CD8-positive, alpha-beta memory T cell (primary cell): ENCODE measurements at places on chromosomes 7 and 10. TPM values are rescaled to one million over a fixed set of nuclear protein-coding genes. Genes with fewer than 3 reads are reported as not detected.
A peak's percentile ranks its signal among the peaks of the same experiment; 100 is the strongest.

The DDC gene
- not detected for total RNA-seq

The ABCB4 gene
- total RNA-seq, result 0.44 TPM

The WNT8B gene
- total RNA-seq, result not detected

GRCh38 chr7:15326044-15326644, 235.7 kb downstream of the AGMO start:
- no peak for DNase-seq

- DNase-seq, result no peak
Observed at GRCh38 chr7:130529417-130529816, 37.5 kb downstream of the MEST start.

GRCh38 chr10:7533657-7534479, 123.0 kb upstream of the SFMBT2 start:
- DNase-seq, result no peak

The TM9SF3 gene
- total RNA-seq, result 103 TPM

The APBB1IP gene
- total RNA-seq, result 48.9 TPM

DNA sequence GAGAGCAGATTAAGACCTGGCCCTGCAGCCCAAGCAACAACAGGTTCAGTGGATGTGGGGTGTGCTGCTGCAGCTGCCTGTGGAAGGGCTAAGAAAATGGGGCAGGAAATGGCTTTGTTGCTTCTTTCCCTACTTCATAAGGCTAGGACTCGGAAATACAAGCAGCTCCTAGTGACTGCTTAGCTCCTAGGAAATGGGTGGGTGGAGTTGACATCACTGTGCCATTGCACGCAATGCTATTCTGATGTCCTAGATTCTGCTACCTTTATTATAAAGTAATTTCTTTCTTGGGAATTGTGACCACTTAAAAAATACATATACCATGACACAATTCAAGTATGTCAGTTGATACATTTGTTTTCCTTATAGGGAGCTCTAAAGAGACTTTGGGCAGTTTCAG, 155.8 kb downstream of the FANK1 start:
- no peak for DNase-seq

The CTAGE4 gene
- total RNA-seq, result 1.8 TPM

DNA sequence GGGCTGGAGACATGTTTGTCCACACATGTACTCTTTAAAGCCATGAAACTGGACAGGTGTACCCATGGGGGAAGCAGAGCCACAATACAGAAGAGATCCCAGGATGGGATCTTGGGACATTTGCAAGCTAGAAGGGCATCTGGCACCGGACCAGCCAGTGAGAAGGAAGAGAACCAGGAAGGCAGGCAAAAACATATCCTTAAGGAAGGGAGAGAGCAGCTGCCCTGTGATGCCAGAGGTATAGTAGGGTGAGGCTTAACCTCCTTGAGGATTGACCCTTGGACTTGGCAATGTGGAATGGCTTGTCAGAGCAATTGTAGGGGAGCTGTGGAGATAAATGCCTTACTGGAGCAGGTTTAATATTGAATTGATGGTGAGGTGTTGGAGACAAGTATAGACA, 17.9 kb upstream of the SUV39H2 start:
- no peak for DNase-seq

DNA sequence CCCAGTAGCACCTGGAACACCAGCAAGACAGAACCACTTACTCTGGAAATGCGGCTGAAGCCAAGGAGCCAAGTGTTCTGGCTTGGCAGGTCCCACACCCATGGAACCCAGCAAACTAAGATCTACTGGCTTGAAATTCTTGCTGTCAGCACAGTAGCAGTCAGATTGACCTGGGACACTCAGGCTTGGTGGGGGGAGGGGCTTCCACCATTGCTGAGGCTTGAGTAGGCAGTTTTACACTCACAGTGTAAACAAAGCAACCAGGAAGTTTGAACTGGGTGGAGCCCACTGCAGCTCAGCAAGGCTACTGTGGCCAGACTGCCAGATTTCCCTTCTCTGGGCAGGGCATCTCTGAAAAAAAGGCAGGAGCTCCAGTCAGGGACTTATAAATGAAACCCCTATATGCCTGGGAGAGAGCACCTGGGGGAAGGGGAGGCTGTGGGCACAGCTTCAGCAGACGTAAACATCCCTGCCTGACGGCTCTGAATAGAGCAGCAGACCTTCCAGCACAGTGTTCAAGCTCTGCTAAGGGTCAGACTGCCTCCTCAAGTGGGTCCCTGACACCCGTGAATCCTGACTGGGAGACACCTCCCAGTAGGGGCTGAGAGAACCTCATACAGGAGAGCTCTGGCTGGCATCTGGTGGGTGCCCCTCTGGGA, 121.2 kb downstream of the MTERF1 start:
- DNase-seq, result no peak

DNA sequence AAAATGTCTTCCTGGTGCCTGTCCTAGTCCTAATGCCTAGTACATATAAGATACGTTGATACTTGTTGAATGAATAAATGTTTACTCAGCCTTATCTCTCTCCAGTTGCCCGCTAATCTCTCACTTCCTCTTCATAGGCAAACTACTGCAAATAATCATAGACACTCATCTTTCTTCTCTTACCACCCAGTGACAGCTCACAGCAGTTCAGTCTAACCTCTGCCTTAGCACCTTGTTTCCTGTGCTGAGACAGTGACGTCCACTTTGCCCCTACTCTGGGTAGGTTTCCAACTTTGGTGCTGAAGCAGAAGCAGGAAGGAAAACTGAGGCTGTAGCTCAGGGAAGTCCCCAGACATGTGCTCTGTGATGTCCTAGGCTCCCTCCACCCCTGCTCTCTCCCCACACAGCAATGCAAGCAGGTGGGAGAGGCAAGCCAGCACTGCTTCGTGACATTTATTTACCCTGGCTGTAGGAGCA, 45.5 kb upstream of the RHOBTB1 start:
- no peak for DNase-seq

The CALHM3 gene
- total RNA-seq, result not detected

GRCh38 chr10:114603948-114604347, 54.1 kb downstream of the ABLIM1 start:
- no peak for DNase-seq

The PROSER2 gene
- total RNA-seq, result 2.4 TPM

DNA sequence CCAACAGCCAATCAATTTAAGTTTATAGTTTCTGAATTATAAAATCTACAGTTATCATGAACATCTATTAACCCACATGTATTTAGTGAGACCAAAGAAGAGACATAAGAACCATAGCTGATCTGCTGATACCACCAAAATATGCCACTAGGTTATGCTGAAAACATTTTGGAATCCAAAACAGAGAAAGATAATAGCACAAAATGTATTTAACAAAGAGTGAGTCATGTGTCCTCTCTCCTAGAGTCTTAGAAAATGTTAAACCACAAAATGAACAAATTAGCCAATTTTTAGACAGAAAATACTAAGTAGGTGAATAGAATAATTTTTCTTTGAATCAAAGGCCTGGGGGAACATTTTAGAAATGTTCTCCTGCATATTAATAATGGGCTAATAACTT, 527.5 kb downstream of the GPAM start:
- no peak for DNase-seq

The ZFAND2A gene
- 28.5 TPM for total RNA-seq

- DNase-seq, result no peak
Observed at GRCh38 chr7:126881315-126881714, 371.4 kb downstream of the GRM8 start.

DNA sequence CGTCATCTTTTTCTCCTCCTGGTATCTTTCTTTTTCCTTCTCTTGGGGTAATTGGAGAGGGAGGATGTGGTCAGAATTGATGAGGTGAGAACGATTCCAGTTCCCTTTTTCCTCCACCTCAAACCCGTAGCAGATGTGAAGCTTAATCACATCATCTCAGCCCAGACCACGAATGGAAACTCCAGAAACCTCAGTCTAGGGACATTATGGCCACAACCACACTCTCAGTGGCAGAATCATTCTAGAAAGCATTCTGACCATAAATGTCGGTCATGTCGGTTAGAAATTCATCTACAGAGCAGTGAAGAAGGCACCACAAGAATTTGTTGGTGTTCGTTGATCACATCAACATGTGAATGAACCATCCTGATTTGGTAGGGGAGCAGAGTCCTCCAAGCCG, 78.7 kb downstream of the GATA3 start:
- no peak for DNase-seq

- DNase-seq, result no peak
Observed at GRCh38 chr7:119232091-119232490, 1007.6 kb downstream of the ANKRD7 start.

DNA sequence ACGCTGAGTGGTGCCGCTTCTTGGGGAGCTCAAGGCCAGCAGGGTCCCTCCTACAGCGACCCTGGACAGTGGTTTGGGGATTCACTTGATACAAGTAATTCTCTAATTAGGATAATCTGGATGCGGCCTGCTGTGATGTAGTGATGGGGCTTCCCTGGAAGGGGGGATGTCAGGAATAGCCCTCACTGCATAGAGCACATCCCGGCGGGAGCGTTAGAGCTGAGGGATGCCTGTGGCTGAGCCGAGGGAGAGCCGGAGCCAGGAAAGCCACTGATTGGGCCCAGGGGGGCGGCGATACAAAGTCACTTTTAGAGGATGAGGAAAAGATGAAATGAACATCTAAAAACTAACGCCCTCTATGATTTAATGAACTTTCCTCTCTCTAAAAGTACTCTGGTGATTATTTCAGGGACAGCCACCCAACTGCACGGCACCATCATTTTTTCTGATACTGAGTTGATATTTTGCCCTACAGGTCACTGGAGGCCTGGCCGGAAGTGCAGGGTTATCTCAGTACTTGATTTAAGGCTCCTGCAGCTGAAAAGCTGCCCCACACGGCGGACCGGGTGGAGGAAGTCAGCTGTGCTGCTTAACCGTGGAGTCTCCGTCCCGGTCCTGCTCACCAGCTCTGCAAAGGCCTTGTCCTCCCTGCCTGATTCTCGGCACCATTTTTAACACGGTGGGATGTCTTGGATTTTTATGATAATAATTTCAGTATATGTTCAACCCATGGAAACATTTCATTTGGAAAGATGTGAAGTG, 518.8 kb downstream of the DNAJB6 start:
- DNase-seq, result no peak

The TAS2R41 gene
- total RNA-seq, result not detected

DNA sequence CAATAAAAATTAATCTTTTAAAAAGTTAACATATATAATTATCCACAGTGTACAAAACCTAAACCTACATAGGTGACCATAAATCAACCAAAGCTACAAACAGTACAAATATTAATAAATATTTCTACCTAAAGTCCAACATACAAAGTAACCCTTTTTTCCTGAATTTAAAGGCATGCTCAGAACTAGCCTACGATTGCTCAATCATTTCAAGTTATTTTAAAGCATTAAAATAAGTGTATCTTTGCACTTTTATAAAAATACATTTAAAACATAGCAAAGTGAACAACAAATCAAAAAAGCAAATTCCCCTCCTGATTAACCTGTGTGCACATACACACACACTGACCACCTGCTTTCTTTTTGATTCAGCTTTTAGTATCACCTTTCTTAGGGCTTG, 202.2 kb downstream of the PARD3 start:
- no peak for DNase-seq

GRCh38 chr10:43221419-43222209, 45.3 kb downstream of the RASGEF1A start:
- DNase-seq, result peak; percentile 54

DNA sequence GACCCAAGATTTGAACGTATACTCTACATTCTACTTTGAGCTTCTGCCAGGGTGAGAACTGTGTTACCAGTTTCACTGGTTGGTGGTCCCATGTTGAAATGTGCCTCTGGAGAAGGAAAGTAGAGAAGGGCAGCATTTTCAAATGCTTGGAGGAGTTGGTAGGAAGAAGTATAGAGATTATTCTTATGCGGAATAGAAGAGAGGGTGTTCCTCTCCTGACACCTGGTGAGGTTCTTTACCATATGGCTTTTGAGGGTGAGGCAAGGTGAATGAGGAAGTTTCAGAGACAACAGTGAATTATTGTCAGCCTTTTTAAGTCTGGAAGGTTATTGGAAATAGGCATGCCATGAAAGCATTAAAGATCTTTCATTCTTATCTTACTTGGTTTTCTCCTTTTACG, 34.3 kb downstream of the R3HCC1L start:
- DNase-seq, result no peak
